Iris pigment epithelial cell (primary cell): ENCODE measurements at places on chromosomes 2 and 18.

DNA sequence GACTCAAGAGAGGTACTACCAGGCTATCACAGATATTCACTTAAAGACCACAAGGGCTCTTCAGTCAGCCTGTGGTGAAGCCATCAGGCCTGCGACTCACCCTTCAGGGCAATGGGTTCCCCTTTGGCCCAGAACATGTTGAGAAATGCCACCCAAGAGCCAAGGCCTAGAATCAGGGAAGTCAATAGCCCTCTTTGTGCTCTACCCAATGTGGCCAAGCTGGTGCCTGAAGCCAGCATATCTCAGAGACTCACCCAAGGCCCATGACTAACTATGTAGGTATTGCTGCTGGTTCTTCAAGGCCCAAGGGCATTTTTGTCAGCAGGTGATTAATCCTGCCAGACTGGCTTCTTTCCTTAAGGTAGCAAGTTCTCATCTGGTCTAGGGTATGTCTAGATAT is 338.9 kb upstream of the SETBP1 start:
- DNase-seq, result no peak

DNA sequence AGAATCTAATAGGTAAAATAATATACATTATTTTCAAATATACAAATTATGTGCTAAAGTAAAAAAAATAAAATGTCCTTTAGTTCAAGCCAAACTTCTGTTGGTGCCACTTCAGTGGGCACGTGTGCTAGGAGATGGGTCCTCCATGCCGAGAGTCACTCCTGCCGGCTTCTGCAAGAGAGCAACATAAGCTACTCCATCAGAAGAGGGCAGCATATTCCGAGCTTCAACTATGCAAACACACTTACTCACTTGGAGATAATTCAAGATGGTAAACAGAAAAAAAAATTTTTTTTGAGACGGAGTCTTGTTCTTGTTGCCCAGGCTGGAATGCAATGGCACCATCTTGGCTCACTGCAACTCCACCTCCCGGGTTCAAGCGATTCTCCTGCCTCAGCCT is 24.4 kb downstream of the CNOT11 start:
- peak; percentile 57 for DNase-seq

GRCh38 chr2:96341641-96342040 is 6.1 kb downstream of the NCAPH start:
- DNase-seq, result no peak

DNA sequence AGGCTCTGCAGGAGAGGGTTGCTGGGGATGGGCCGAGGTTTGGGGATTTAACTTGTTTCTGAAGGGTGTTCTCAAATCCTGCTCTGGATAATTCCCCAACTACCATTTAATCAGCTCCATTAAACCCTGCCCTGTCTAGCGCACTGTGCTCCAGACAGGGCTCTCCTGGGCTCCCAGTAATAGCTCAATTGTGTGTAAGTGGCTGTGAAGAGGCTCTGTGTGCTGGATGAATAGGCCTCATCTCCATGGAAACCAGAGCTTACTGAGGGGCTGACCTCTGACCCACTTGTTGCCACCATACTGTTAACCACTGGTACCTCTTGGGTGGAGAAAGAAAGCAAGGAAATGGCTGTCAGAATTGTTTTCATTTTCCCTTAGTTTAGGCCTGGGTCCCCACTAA is 92.9 kb downstream of the TGOLN2 start:
- no peak for DNase-seq

DNA sequence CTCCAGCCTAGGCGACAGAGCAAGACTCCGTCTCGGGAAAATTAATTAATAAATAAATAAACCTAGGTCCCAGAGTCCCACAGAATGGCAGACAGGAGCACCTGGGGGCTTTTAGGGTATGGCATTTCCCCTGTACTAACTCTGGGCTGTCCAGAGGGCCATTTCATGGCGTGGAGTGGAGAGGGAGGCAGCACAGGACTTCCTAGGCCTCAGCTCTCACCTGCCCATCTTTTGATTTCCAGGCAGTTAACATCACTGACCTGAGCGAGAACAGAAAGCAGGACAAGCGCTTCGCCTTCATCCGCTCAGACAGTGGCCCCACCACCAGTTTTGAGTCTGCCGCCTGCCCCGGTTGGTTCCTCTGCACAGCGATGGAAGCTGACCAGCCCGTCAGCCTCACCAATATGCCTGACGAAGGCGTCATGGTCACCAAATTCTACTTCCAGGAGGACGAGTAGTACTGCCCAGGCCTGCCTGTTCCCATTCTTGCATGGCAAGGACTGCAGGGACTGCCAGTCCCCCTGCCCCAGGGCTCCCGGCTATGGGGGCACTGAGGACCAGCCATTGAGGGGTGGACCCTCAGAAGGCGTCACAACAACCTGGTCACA is 5.1 kb downstream of the IL1RN start:
- no peak for DNase-seq

- DNase-seq, result peak; percentile 49
Measured at GRCh38 chr18:35344736-35345459, 678 bp upstream of the ZNF24 start.

DNA sequence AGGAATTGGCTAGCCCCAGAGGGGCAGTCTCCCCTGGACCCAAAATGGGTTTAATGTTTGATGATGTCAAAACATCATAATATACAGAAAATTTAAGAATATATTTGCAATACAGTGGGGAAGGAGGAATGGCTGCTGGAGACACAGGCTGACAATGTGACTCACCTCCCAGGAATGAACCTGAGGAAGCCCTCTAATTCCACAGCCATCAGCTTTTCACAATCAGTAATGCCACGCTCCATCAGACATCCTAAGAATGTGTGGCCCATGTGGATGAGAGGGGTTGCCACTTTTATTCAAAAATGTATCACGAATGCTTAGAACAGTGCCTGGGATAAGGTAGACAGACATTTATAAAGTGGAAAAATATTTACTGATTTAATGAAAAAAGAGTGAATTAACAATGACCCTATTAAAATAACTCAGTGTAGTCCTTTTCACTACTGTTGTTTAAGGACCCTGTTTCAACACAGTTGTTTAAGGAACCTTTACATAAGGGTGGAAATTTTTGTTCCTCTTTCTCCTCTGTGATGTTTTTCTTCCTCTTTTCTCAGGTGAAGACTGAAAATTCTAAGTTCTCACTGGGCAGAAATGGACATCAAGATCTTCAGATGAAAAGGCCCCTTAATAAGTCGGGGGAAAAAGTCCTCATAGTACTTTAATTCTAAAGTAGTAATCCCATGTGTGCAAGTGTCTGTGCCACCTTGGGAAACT is 17.5 kb upstream of the TMEM163 start:
- DNase-seq, result peak; percentile 83

DNA sequence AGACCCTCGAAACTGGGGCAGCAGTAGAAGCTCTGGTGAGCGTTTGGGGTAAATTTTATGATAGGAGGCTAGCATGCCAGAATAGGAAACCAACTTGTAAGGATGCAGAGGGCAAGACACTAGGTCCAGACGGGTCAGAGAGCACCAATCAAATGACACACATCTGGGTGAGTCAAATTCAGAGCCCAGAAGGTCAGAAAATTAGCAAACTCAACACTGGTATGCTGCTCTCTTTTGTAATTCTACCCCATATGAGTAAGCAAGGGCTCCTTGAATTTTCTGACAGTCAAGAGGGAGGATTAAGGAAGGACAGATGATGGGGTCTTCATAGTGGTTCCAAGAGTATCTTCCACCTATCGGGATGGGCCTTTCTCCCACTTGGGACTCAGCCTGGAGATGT is 209.8 kb downstream of the BCL2 start:
- no peak for DNase-seq

- no peak for DNase-seq
Measured at GRCh38 chr2:160603771-160604510, 110.3 kb upstream of the RBMS1 start.

DNA sequence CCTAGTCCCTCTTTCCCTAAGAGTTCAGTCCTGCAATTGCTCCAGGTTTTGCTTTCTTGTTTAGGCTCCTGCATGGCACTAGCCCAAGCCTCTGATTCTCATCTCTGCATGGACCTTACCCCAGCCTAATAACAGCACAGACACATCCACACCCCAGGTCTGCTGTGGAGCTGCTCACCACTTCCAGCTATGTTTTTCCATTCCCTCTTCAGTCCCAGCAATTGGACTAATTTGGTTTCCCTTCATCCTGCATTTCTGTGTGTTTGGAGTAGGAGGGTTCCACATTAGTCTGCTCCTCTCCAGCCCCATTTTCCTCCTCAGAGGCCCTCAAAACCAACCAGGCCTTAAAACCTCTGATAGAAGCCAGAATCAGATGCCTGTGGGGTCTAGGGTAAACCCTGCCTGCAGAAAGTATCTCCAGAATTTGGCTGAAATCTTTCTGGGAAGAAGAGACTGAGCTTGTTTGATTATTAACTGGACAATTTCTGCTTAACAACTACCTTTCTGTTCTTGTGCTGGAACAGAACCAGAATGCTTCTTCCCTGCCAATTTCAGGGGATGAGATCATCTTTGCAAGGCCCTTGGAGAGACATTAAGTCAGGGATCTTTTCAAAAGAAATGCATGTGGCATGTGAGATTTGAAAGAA is 95.9 kb downstream of the GFPT1 start:
- peak; percentile 88 for DNase-seq

DNA sequence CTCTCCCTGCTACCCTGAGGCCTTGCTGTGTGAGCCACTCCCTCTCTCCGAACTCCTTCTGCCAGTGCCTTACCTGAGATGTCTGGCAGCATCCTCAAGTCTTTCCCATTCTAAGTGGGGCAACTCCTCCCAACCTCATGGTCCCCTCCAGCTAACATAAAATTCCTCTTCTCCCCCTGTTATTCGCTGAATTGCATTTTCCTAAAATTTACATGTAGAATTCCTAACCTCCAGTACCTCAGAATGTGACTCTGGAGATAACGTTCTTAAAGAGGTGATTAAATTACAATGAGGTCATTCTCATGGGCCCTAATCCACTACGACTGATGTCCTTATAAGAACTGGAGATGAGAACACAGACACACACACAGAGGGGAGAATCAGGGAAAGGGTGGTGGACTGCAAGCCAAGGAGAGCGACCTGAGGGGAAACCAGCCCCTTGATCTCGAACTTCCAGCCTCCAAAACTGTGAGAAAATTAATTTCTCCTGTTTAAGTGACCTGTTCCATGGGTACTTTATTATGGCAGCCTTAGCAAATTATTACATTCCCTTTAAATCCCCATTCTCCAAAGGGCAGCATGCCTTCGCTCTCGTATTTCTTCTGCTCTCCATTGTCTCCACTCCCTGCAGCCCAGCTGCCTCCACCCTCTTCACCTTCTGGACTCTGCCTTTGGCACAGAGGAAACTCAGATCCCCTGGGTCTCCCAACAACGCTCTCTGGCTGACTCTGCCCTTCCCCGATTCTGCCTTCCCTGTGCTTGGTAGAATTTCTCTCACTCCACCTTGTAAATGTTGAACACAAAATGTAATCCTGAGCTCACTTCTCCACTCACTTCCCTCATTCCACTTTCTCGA is 70.5 kb downstream of the TGIF1 start:
- DNase-seq, result no peak

DNA sequence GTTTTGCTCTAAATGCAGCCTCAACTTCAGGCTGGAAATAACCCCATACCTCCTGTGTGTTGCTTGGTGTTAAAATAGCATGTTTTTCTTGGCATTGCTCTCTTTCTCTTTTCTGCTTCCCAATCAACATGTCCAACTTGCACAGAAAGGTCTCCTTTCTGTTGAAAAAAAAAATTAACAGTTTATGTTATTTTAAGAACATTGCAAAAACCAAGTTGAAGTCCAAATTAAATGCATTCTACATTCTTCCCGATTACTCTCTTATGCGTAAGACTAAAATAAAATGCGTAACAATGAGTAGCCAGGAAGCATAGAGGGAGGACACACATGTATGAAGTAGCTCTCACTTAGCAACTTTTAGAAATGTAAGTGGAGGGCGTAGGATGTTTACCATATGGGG is 1406.1 kb upstream of the NXPH2 start:
- DNase-seq, result no peak

- peak; percentile 68 for DNase-seq
Measured at GRCh38 chr2:230411570-230412370, 4.2 kb upstream of the SP100 start.

DNA sequence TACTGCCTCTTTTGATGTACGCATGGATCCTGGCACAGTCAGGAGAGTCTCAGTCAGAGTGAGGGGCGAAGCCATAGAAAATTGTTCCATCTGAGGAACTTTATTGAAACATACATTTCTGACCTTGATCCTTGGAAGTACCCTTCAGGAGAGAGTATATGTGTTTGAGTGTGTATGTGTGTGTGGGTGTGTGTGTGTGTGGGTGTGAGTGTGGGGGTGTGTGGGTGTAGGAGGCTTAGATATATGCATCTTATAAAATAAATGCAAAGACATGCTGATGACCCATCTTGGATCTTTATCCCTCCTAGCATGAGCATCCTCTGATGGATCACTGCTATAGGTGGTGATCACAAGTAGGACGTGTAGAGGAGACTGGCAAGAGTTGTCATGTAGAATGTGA is 93.5 kb downstream of the SETBP1 start:
- no peak for DNase-seq

- peak; percentile 15 for DNase-seq
Measured at GRCh38 chr18:58105206-58105887, 61.3 kb downstream of the NEDD4L start.

- no peak for DNase-seq
Measured at GRCh38 chr2:222945887-222946286, 85.1 kb downstream of the ACSL3 start.

DNA sequence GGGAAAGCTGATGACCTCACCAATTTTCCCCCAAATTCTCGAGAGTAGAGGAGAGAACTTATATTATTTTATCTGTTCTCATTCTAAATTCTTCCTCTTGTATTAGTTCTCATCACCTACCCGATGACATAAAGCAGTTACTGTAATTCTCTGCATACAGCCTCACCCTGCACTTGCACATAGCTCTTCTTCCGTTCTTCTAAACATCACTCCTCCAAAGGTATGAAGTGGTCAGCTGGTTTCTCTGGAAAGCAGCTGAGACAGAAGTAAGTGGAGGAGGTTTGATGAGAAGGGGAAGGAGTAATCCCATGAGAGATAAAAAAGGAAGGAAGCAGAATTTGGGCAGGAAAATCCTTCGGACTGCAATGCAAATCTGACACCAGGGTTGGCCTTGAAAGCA is 39.0 kb downstream of the FBXO48 start:
- peak; percentile 70 for DNase-seq

DNA sequence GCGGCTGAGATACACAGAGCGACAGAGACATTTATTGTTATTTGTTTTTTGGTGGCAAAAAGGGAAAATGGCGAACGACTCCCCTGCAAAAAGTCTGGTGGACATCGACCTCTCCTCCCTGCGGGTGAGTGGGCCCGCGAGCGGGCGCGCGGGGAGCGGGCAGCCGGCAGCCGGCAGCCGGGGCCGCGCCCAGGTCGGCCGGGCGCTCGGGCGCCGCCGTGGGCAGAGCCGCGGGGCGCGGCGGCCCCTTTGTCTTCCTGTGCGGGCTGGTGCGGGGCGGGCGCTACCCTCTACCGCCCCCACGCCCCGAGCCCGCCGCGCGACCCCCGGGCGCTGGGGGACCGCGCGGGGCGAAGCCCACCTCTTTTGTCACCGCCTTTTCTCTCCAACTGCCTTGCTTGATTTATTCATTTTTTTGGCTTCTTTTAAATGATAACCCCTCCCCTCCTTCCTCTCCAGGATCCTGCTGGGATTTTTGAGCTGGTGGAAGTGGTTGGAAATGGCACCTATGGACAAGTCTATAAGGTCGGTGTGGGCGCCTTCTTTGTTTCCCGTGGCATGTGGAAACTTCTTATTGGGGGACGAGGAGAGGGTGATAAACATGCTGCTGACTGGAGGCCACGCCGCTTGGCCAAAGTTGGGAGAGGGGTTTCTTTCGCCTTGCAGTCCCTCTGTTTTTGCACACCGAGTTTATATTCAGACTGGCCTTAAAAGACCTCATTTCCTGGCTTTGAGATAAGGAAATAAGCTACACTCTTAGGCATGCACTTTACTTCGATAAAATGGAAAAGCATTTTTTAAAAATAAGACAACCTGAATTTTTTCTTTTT is 722 bp downstream of the MAP4K4 start:
- peak; percentile 29 for DNase-seq
